ENCODE measurements at places on chromosomes 3 and 15.

DNA sequence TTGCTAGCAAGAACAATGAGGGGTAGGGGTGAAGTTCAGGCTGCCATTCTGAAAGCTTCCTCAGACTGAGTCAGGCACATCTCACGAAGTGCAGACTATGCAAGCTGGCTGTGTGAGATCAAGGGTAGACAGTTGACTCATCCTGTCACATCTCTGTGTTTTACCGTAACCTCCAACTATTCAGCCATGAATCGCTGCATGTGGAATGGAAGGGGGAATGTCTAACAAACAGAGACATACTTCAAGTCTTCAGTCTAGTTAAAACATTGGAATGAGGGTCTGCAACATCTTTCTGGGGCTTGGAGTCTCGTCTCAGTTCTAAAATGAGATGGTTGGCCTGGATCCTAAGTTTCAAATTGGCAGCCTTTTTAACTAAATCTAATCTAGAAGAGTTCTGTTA lies 25.9 kb downstream of the AGTR1 start:
- no peak for DNase-seq

DNA sequence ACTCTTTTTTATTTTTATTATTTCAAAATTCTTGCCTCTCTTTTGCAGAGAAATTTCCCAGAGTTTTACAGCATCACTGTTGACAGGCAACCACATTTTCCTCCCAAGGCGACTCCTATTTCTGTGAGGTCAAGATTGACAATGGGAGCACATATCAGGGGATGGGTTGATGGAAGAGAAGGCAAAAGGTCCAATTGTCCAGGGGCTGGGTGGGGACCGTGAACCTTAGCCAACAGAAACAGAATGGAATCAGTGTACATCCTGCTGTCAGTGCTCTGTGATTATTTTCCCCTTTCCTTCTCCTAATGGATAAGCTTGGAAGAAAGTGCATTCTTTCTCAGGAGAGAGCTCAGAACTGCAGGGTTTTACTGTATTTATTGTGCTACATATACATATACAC lies 42.4 kb downstream of the CNTN6 start:
- DNase-seq = no peak

DNA sequence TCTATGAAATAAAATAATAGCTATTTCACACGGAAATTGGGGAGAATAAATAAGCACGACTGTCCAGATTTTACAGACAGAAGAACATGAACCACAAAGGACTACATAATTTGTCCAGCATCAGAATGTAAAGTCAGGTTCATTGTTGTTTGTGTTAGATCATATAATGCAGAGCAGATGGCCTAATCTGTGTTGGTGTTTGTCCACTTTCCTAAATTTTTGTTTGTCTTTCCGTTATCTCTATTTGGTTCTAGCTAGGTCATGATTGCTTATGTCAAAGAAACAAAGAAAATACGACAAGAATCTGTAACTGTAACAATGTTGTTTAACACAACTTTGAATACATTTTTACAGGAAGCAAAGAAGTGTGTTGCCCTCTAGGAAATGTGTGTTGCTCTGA lies 75.6 kb upstream of the ANKRD28 start:
- no peak for DNase-seq

DNA sequence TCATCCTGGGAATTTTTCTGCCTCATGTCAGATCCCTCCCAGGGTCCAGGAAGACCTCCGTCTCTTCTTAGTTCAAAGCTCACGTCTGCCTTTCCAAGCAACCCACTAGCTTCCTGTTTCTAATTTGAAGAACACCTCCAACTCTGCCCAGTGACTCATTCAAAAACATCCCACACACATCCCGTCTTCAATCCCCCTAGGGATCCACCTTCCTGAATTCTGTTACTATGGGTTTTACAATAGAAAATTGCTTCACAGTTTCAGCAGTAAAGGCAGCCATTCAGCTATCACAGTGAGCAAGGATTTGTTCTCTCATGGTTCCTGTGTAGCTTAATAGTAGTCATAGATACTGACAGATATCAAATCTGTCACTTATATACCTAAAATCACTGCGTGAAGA lies 308.3 kb upstream of the CCDC54 start:
- no peak for DNase-seq

GRCh38 chr15:97319291-97319690 lies 641.2 kb upstream of the ARRDC4 start:
- DNase-seq = no peak

DNA sequence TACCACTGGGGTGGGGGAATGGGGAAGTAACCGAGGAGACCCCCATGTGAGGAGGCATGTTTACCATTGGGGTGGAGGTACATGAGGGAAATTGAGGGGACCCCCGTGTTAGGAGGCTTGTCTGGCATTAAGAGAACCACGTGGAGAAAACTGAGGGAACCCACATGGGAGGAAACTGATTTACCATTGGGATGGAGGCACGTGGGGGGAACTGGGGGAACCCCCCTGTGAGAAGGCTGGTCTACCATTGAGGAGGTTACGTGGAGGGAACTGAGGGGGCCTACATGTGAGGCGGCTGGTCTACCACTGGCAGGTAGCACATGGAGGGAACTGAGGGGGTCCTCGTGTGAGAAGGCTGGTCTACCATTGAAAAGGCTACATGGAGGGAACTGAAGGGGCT lies 159.4 kb downstream of the FBLN2 start:
- no peak for DNase-seq

DNA sequence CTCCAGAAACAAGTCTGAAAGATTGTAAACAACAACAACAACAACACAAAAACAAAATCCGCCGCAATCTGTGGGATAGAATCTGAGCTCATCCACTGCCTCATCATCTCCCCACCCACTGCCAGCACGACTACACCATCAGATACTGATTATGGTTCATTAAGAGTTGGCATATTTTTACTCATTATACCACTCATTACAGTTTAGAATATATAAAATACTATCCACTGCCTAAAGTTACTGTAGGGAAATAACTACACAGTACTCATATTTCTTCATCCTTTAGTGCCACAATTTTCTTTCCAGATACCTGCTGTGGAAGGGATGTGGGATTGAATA lies 152.5 kb upstream of the PEX5L start:
- DNase-seq = no peak

DNA sequence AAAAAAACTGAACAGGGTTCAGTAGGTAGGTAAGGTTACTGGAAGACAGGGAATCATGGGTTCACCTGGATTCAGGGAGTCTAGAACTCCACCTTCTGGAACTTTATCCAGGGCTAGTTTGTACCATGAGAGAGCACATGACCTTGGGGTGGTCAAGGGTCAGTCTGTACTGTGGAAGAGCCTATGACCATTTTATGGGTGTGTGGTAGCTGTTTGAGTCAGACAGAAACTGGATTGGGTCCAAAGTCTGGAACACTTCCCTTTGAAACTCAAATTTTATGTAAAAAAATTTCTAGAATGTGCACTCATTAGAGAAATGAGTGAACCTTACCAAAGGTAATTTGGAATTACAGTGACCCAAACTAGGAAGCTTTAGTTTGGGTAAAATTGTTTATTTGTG lies 486.0 kb upstream of the AGTR1 start:
- DNase-seq = no peak

- no peak for DNase-seq
Observed at GRCh38 chr3:169999433-169999832, 32.8 kb downstream of the SEC62 start.

DNA sequence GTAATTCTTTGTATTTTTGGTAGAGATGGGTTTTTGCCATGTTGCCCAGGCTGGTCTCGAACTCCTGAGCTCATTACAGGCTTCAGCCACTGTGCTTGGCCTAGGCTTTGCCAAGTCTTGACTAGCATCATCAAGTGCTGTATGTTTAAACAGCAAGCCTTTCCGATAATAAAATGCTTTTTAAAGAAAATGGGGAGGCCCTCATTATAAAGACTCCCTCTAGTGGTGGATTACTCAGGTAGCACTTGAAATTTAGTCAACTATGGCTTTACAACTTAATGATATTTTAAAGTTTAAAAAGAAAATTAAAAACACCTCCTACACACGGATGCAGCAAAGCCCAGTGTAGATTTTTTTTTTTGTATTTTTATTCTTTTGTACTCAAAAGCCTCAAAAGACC lies 213.6 kb downstream of the GAP43 start:
- no peak for DNase-seq

- no peak for DNase-seq
Observed at GRCh38 chr3:112582244-112582874, 20.5 kb downstream of the SLC35A5 start.

DNA sequence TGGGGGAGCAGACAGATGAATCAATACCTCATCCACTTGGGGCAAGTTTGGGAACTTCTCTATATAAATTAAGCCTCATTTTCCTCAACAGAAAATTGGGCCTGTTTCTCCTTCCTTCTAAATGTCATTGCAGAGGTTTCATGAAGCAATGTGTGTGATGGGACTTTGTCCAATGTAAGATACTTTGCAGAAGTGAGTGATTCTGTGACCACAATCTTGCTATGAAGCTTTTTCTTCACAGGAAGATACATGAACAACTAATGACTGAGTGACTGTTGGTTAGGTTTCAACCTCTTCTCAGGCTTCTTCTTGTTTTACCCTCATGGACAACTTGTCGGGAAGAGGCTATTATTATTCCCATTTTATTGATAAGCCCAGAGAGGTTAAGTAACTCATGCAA lies 11.0 kb downstream of the TMEM45A start:
- no peak for DNase-seq

- DNase-seq = no peak
Observed at GRCh38 chr3:190167936-190168680, 47.4 kb upstream of the P3H2 start.

DNA sequence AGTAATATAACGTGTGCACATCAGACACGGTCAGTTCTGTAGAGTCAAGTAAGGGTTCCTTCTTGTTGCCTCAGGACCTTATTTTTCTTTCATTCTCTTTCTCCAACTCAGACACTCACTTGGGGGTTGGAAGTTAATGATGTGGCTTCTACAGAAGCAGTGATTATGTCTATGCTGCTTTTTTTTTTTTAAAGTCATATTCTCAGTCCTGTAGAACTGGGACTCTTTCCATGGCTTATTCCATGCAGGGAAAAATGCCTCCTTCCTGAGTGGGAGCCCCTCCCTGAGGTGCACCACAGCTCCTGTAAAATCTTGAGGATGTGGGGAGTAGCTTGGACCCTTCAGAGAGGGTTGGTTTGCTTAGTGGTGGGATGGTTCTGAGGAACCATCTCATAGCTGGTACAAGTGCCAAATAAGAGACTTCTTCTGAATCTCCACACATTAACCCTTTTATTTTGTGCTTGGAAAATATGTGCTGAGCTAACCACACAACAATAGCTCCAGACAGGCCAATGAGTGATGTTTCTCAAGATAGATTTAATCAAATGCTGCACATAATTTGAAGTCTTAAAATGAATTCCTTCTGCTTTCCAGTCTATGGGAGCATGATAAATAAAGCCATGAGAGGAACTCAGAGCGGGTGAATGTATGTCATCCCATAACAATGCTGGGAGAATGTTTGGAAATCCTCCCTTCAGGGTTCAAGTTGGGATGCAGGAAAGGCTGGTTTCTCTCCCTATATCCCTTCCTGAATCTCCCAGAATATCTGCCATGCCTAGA lies 23.3 kb upstream of the FSTL1 start:
- no peak for DNase-seq

- DNase-seq = no peak
Observed at GRCh38 chr3:42937334-42937733, 31.4 kb downstream of the ZNF662 start.

- DNase-seq = no peak
Observed at GRCh38 chr15:44099671-44100070, 95.4 kb downstream of the FRMD5 start.

DNA sequence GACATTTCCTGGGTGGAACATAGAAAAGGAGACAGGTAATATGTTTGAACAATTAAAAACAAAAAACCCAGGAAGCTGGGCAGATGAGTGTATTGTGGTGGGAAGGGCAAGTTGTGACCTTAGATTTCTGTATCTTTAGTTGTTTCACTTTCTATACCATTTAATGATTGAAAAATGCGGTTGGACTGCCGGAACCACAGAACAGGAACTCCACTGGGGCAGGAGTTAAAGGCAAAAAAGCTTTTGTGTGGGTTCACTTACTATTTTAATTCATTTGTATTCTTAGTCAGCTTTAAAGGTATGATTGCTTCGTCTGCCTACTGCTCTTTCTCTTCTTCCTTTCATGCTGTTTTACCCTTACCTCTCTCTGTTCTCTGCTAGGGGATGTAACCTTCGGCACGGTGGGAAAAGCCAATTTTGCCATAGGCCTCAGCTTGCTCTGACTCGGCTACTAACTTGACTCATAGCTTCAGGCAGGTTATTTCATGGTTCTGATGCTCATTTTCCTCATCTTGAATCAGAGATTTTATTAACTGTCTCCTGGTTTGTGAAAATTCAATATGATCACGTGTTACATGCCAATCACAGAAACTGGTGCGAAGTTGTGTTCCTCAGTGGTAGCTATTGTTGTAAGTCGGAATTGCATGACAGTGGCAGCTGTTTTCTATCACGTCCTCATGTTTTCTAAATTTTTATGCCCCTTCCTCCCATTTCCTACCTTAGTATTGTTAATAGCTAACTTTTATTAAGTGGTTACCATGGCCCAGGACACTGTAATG lies 1.6 kb upstream of the MCTP2 start:
- peak; percentile 46 for DNase-seq

- DNase-seq = no peak
Observed at GRCh38 chr3:129310111-129311011, 31.7 kb downstream of the HMCES start.

GRCh38 chr3:48661501-48662144 lies 1.1 kb downstream of the CELSR3 start:
- DNase-seq = peak; percentile 52

GRCh38 chr3:52481819-52482521 lies 13.2 kb upstream of the STAB1 start:
- no peak for DNase-seq

GRCh38 chr15:52790169-52790708 lies at the start of gene ONECUT1:
TSS of gene ONECUT1 (minus strand) at chr15:52790336. CDS start at chr15:52789884, 452 bp downstream.
- no peak for DNase-seq

- no peak for DNase-seq
Observed at GRCh38 chr3:160435747-160436146, 13.8 kb downstream of the TRIM59 start.

DNA sequence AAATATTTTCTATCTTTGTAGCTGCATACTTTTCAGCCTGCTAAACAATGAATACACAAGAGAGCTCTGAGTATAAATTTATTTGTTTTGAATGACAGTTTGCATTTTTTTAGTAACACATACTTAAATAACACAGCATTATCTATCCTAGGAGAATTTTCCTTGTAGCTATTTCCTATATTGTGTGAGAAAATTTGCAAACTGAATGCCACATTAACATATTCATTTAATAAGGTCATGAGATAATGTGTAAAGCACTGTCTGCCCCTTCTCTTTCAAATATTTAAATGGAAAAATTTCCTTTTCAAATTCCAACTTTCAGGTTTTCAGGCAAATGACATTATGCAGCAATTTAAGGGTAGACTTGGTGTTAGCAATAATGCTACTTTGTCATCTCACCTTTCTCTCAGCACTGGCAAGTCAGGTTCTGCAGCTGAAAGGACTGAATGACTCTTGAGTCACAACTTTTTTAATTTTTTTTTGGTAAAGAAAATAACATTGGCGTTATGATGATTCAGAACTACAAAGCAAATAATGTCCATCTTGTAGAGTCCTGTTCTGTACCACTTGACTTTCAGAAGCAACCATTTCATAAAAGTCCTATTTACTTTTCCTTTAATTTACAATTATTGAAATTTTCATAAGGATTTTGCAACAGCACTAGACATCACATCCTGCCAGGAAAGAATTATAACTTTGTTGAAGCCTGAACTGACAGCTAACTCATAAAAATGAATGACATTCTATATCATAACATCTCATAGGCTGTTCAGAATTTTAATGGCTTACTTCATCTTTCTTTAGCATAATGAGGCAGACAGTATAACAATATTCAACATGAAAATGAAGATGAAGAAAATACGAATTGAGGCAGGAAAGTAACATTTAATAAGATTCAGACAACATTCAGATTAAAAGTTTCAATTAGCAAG lies 681.6 kb upstream of the SEMA6D start:
- no peak for DNase-seq

All from activated CD8-positive, alpha-beta memory T cell treated with anti-CD3 and anti-CD28 coated beads for 4 hours (primary cell).